ENCODE measurements at places on chromosomes 5 and 9.

- no peak for DNase-seq
Observed at GRCh38 chr9:99070681-99071080, 34.2 kb upstream of the TGFBR1 start.

- no peak for DNase-seq
Observed at GRCh38 chr9:112755016-112755427, 4.5 kb downstream of the SNX30 start.

GRCh38 chr5:50325237-50325832 lies 115.8 kb downstream of the EMB start:
- DNase-seq: no peak

GRCh38 chr5:332843-333242 lies 11.3 kb downstream of the AHRR start:
- no peak for DNase-seq

DNA sequence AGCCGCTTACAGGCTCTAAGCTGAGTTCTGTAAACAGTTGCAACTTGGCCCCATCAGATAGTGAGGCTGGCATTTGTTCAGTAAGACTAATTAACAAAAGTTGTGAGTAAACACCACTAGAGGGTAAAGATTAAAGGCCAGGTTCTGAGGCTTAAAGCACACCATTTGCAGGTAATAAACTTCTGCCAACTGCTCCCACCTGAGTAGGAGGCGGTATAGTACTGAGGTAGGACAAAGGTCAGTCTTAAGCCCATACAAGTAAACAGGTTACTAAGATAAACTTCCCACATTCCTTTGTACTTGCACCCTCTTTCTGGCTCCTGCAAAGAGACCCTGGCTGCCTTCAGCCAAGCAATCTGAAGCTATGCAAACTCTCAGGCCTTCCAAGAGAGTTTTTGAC lies 419.6 kb downstream of the DNAH5 start:
- DNase-seq: no peak

GRCh38 chr5:5103245-5103644 lies 36.9 kb upstream of the ADAMTS16 start:
- DNase-seq: no peak

Data from stimulated activated CD4-positive, alpha-beta T cell treated with anti-CD3 and anti-CD28 coated beads, Interleukin-4, amount 100 ng/mL, for 4 hours (primary cell).